ENCODE measurements at places on chromosomes 12 and 14.

DNA sequence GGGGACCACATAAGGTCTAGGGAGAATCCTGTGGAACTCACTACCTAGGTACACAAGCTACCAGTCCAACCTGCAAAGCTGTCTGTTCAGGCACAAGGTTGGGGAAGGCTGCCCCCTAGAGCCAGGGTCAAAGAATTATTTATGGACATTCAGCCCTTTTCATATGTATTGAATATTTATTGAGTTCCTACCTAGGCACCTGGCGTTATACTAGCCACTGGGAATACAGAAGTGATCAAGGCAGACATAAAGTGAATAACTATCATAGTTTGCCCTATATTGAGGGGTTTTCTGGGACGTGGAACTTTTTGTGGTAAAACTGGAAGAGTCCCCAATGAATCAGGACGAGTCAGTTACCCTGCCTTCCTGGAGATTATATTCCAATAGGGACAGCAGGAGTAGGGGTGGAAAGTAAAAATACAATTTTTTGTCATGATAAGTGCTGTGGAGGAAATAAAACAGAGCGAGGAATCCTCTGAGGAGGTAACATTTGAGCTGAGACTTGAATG lies 5.8 kb upstream of the SLC48A1 start:
- peak; percentile 39 for DNase-seq

DNA sequence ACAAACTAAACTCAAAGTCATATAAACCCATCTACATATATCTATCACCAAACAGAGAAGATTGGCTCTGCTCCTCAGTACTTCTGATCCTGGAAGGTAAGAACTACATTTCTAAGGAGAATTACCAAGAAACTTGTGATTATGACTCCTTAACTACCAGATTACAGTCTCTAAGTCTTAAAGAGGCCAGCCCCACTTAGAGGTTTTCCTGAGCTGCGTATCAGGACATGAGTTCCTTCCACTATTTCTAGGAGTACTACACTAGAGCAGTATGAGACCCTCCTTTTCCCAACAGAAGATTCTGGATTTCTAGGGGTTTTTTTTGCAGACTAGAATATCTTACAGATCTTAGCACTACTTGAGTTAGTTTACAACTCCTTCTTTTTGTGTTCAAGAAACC lies at the start of gene NOXRED1:
Gene NOXRED1 (minus strand): TSS at position 101 of the 400 bp plus-strand sequence. CDS start 634 bp downstream, outside the sequence.
- DNase-seq: no peak

DNA sequence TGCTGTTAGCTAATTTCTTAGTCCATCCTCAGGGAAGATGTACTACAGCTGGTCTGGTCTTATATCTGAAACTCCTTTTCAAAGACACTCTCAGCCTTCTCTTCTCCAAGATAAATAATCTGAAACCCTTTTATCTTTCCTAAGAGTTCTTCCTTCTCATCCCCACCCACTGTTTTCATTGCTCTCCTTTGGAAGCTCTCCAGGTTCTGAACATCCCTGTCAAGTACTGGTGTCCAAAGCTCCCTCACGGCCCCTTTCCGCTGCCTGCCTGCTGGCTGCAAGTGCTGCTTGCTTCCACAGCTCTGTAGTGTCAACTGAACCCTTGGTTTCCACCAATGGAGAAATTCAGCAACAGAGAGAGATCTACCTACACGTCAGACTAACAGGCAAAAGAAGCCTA lies 6.6 kb upstream of the SLC6A13 start:
- no peak for DNase-seq

DNA sequence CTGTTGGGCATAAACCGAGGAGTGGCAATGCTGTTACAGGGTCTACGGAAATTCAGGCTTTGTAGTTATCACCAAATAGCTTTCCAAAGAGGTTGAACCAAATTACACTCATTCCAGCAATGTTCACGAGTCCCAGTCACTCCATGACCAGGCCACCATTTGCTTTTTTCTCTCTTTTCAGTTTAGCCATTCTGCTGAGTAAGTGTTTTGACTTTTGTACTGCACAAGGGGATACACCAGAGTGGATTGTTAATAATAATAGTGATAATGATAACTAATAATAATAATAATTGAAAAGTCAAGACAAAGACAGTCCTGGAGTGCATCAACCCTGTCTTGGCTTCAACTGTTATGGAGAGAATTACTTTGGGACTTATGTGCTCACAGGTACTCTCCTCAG lies 343.5 kb downstream of the AACS start:
- no peak for DNase-seq

DNA sequence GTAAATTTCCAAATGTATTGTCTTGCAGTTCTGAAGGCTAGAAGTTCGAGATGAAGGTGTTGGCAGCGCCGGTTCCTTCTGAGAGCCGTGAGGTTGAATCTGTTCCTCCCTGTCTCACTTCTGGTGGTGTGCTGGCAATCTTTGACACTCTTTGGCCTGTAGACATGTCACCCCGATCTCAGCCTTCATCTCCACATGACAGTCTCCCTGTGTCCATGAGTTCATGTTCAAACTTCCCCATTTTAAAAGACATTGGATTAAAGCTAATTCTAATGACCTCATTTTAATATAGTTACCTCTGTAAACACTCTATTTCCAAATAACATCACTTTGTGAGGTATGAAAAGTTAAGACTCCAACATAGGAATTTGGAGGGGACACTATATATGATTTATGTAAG lies 4.1 kb upstream of the RBM19 start:
- DNase-seq: no peak

DNA sequence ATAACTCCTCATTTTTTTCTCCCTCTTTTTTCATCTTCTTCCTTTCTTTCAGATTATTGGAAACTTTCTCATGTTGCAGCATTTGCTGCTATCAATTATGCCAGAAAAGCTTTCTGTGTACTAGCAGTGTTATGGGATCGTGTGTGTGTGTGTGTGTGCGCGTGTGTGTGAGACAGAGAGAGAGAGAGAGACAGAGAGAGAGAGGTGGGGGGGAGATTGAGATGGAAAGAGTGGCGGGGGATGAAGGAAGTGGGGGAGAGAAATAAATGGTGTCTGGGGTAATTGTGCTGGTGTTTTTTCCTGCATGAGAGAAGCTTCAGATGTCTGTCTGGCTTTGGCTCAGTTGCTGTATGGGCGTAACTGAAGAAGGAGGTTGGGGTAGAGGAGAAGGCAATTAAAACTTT lies 268.9 kb downstream of the RAD51B start:
- DNase-seq: no peak

GRCh38 chr12:50322206-50322605 lies 38.9 kb upstream of the LIMA1 start:
- DNase-seq: no peak

- no peak for DNase-seq
Observed at GRCh38 chr12:41242603-41243002, 54.5 kb downstream of the PDZRN4 start.

GRCh38 chr12:26360062-26360461 lies 164.7 kb downstream of the SSPN start:
- no peak for DNase-seq

GRCh38 chr12:93608313-93608712 lies 35.8 kb downstream of the SOCS2 start:
- no peak for DNase-seq

GRCh38 chr12:106197906-106198623 lies 49.8 kb downstream of the CKAP4 start:
- DNase-seq: no peak

GRCh38 chr14:68977718-68978171 lies 1.4 kb downstream of the ACTN1 start:
- DNase-seq: no peak

DNA sequence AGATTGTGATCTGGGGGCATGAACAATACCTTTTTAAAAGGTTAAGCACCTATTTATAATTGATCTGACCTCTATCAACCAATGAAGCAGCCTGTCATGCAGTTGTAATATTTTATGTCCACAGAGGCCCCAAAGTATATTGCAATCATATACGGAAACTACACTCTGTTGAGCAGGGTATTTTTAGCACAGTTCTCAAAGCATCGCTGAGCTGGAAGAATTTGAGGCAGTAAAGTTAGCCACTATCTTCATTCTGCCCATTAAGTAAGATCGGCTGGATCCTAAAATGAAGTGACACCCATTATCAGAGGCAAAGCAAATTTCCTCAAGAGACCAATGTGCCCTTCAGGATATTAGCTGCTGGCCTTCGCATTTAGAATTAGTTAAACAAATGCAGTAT lies 47.7 kb upstream of the GRIP1 start:
- DNase-seq: no peak

DNA sequence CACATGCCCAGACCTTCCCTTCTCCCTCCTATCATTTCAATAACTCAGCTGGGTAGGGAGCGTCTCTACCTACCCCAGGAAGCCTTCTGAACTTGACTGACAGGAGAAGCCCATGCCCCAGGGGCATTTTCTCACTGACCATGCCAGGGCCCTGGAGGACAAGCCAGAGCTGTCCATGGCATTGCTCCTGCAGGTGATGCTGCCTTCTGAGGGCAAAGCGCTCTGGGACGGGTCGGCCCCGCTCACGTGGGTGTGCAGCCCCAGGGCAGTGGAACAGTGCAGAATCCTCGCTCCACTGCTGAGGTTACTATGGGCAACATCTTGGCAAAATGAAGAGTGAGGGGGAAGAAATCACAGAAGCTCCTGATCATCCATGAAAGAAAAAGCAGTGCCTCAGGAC lies 28.5 kb upstream of the CIPC start:
- DNase-seq: no peak

- DNase-seq: no peak
Observed at GRCh38 chr12:39846971-39847650, 227.5 kb upstream of the ABCD2 start.

- DNase-seq: no peak
Observed at GRCh38 chr12:113207613-113208040, 13.6 kb upstream of the TPCN1 start.

GRCh38 chr12:82411546-82412230 lies 53.4 kb downstream of the METTL25 start:
- DNase-seq: no peak

- DNase-seq: no peak
Observed at GRCh38 chr14:68501614-68502052, 291.2 kb downstream of the ZFP36L1 start.

DNA sequence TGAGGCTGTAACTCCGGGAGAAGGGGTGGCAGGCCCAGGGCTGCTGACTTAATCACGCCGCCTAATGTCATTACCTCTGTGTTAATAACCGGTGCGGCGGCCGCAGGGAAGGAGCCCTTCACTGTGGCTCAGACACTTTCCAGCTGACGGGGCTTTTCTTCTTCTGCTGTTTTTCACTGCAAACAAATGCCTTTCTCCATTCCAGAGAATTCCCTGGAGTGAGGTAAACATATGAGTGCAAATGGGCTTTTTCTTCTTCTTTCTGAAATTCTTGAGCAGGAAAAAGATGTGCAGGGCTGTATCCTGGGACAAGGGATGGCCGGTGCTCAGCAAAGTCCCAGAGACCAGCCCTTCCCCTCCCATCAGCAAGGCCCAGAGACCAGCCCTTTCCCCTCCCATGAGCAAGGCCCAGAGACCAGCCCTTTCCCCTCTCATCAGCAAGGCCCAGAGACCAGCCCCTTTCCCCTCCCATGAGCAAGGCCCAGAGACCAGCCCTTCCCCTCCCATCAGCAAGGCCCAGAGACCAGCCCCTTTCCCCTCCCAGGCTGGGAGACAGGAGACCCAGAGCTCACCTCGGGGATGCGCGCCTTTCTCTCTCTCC lies 33.4 kb upstream of the FAM181A start:
- DNase-seq: no peak

DNA sequence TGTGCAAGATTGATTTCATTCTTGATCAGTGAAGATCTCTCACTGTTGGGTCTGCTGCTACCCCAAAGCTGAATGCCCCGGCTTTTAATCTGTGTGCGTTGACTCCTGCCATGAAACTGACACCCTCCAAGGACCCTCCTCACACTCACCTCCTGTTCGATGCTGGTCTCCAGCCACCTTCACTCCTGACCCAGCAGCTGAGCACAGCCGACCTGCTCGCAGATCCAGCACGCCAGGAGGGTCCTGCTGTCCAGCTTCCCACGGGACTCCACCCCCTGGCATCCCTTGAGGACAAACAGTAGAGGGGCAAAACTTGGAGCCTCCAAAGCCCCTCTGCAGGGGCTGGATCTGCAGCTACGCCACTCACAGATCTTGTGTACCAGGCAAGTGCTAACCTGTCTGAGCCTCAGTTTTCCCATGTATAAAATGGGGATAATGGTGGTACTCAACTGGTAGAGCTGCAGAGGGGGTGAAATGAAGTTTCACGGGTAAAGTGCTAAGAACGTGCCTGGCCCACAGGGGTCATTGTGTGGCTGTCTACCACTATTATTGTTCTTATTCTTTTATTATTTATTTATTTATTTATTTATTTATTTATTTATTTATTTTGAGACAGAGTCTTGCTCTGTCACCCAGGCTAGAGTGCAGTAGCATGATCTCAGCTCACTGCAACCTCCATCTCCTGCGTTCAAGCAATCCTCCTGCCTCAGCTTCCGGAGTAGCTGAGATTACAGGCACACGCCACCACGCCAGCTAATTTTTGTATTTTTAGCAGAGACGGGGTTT lies 178.0 kb downstream of the PHETA1 start:
- no peak for DNase-seq

DNA sequence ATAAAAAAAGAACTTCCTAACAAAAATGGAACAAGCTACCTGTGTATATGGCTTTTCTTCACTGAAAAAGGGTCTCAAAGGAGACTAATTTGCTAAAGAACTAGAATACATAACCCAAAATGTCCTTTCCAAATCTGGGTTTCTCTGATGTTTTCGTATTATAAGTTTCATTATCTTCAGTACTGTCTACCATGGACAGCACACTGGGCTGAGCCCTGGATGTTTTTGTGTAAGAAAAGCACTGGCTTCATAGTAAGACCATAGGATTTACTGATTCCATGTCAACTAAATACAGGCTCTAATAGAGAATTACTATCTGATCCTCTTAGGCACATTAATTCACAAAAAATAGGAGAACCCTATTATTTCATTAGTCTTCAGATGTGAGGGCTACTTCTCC lies 94.3 kb upstream of the GPHB5 start:
- no peak for DNase-seq

- DNase-seq: no peak
Observed at GRCh38 chr14:67967206-67967605, 147.6 kb downstream of the RAD51B start.

- DNase-seq: no peak
Observed at GRCh38 chr14:96634481-96634880, 132.3 kb downstream of the PAPOLA start.

- DNase-seq: no peak
Observed at GRCh38 chr14:26993556-26993955, 395.7 kb upstream of the NOVA1 start.

GRCh38 chr14:68774771-68775613 lies 17.9 kb downstream of the ZFP36L1 start:
- no peak for DNase-seq

- no peak for DNase-seq
Observed at GRCh38 chr12:131102493-131102931, 148.8 kb downstream of the ADGRD1 start.

- no peak for DNase-seq
Observed at GRCh38 chr12:115132145-115132544, 448.2 kb upstream of the TBX3 start.

DNA sequence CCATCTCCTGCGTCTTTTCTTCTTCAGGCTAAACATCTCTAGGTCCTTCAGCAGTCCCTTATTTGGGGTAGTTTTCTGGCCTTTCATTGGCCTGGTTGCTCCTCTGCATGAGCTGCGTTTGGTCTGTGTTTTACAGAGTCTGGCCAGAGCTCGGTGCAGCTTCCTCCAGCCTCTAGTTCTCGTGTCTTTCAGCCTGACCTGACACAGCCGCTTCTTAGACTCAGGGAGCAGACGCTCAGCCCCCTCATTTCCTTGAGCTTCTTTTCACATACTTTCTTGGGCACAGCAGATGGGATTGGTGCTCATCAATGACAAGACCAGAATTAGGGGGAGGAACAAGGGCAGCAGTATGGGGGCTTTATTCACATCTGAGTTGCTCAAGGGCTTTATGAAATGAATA lies 13.6 kb upstream of the GSG1 start:
- no peak for DNase-seq
